ENCODE measurements at places on chromosomes 5 and 9.

- no peak for DNase-seq
These were observed 289.6 kb downstream of the DTWD2 start for GRCh38 chr5:118698774-118699173.

- no peak for DNase-seq
These were observed 39.1 kb downstream of the FBN2 start for GRCh38 chr5:128498844-128499455.

GRCh38 chr5:151157426-151158286 is at the start of gene ANXA6:
TSS of gene ANXA6 (minus strand) at chr5:151157779. CDS start at chr5:151147901, 9,878 bp downstream.
- peak; percentile 60 for DNase-seq

GRCh38 chr9:7828334-7828733 is 28.8 kb upstream of the DMAC1 start:
- DNase-seq: no peak

DNA sequence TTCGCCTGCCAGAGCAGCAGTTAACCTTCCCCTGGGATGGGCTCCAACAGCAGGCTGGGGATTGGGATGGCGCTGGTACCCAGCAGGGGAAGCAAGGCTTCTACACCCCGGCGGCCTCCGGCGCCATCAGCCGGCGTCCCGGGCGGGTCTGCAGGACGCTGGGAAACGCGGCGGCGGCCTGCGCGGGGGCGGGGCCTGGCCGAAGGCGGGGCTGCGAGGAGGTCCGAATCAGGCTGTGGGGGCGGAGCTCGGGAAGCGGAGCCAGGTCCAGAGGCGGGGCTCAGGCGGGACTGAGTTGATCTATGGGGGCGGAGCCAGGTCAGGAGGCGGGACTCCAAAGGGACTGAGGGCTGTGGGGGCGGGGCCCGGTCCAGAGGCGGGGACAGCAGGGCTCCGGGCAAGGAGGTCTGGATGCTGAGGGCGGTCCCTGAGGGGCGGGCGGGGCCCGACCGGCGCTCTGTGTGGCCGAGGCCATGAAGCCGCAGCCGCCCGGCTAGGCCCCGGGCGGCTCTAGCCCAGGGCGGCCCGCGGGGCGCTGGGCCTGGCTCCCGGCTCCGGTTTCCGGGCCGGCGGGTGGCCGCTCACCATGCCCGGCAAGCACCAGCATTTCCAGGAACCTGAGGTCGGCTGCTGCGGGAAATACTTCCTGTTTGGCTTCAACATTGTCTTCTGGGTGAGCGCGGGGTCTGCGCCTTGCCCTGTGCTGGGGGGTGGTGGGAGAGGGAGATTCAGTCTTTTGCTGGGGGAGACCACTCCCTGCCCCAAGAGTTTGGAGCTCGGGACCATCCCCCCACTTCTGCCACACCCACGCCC is at the start of gene TSPAN17:
TSPAN17 (plus strand) TSS at position 455 of the 813 bp plus-strand sequence; CDS start at position 587, 132 bp downstream.
- DNase-seq: peak; percentile 99

DNA sequence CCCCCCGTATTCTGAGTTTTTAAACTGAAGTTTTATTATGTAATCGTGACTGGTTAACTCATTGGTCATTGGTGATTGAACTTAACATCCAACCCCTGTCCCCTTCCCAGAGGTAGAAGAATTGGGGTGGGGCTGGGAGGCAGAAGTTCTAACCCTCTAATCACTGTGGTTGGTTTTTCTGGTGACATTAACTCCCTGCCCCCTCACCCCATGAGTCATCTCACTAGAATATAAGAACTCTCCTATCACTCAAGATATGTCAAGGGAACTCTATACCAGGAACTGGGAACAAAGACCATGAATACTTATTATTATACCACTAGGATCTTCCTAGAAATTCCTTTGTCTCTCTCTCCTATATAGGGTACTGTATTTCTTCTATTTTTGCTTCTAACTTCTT is 52.3 kb upstream of the CAVIN4 start:
- no peak for DNase-seq

DNA sequence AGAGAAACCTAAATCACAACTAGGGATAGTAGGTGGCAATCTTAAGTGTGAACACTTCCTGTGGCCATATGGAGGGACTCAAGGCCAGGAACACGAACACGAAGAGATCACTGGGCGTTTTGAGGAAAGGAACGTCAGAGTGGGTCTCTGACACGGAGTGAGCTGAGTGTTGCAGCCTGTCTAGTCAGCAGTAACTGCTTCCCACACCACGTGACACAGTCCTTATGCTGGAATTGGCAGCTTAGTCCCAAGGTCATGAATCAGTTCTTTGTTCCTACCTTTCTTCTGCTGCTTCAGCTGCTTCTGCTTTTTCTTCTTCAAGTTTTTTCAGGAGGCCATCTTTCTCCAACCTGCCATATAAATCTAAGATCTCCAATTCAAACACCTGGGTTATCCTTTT is 18.2 kb downstream of the SPACA9 start:
- DNase-seq: no peak

- no peak for DNase-seq
These were observed 26.2 kb downstream of the IRF1 start for GRCh38 chr5:132464156-132464939.

DNA sequence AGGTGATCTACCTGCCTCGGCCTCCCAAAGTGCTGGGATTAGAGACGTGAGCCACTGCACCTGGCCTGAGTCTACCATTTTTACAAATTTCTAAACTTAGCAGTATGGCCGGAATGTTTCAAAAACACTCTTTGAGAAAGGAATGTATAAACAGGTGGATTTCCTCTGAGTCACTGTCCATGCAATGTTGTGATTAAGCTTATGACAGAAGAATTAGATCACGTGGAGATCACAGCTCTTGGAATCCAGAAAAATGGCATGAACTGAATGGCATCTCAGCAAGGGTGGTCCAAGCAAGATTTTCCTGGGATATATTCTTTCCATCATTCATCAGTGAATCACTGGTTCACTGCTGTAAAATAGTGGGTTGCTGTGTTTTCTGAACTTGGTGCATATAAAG is 865.0 kb downstream of the PTPRD start:
- DNase-seq: no peak

GRCh38 chr5:74052441-74053221 is 426.6 kb downstream of the ARHGEF28 start:
- DNase-seq: no peak

GRCh38 chr9:89730715-89731114 is 125.9 kb downstream of the GADD45G start:
- no peak for DNase-seq

GRCh38 chr5:179817470-179817840 is 3.2 kb upstream of the SQSTM1 start:
- no peak for DNase-seq

GRCh38 chr5:173454361-173454735 is 126.1 kb upstream of the STC2 start:
- peak; percentile 20 for DNase-seq

- no peak for DNase-seq
These were observed 22.7 kb upstream of the UNC5A start for GRCh38 chr5:176787676-176788075.

- DNase-seq: no peak
These were observed 70.0 kb downstream of the SECISBP2 start for GRCh38 chr9:89388084-89388867.

GRCh38 chr5:65978251-65978650 is 51.9 kb downstream of the ERBIN start:
- DNase-seq: no peak

DNA sequence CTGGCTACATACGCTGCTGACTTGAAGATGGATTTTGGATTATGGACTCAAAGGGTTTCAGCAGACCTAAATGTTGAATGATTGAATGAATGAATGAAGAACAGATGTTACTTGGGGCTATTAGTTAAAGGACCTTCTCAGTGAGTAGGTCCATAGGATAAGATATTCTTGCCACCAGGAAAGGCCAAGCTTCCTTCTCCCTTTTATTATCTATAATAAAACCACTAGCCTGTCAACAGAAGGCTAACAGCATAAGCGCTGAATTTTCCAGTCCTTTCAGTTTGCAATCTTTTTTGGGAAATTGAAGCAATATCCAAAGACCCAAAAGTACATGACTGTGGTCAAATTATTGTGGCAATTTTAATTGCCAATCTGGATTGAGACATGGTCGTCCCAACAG is 113.3 kb downstream of the SV2C start:
- DNase-seq: no peak

GRCh38 chr5:159933531-159934485 is 17.5 kb downstream of the ADRA1B start:
- no peak for DNase-seq

DNA sequence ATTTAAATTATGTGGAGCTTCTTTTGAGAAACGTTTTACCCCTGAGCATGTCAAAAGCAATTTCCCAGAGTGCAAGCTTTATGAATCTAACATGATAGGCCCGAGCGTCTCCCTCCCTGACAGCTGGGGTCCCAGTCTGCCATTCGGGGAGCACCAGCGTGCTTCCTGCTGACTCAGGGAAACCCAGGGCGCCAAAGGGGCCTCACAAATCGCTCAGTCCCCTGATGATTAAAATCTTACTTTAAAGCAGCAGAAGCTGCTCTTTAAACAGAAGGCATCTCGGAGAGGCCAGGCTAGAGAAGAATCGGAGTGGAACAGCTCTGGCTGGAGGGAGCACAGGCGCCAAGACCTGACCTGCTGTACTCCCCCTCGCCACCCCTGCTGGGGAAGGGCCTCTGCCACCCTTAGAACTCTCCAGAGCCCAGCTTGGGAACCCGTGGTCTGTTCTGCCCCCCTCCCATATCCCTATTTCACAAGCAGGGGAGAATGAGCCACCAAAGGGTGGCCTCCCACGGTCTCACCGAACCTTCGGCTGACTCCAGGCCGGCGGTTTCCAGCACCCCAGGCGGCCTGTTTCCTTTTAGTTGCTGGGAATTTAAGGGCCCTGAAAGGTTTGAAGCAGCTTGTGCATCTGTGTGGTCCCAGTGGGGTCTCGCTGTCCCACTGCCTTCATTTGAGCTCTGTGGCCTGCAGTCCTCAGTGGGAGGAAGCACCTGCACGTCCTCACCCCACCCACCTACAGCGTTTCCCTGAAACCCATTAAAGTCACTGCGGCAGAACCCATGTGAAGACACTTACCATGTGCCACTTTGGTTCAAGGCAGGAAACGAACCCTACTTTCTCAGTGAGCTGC is 147.6 kb downstream of the COL23A1 start:
- no peak for DNase-seq

- no peak for DNase-seq
These were observed 18.7 kb downstream of the HSD17B4 start for GRCh38 chr5:119470851-119471451.

DNA sequence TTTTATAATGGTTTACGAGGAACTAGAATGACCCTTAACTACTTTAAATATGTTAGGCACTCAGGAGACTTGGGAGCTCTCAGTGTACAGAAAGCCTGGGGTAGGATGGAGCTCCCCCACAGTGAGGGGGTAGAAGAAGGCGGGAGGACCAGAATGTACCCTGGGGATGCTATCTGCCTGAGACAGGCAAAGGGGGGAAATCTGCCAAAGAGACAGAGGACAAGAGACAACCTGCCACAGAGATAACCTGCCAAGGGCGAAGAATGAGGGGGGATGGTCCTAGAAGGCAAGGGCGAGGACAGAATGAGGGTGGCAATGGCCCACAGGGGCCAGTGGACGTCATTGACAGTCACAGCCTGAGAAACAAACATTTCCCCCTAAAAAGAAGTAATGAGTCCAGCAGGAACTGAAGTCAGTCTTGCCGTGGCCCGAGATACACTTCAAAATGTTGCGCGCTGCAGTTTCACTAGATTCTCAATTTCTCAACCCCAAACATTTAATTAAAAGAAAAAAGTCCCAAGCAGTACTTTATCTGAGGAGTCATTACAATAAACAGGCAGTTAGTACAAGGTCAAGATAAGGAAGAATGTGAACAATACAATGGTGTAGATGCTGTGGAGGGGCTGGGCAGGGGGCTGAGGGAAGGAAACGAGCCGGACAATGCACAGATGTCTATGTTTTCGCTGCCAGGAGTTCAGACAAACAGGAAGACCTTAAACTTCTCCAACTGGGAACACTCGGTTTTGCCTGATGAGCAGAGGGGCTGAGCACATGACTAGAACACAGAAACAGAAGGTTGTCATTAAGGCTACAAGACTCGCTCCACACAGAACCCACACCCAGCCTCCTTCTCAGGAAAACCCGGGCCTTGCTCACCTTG is 125.0 kb downstream of the LHFPL2 start:
- DNase-seq: no peak

GRCh38 chr5:77498952-77499351 is 6.8 kb upstream of the WDR41 start:
- DNase-seq: no peak

GRCh38 chr5:60992871-60993270 is 47.9 kb downstream of the NDUFAF2 start:
- no peak for DNase-seq

GRCh38 chr9:71692337-71692736 is 76.0 kb downstream of the CEMIP2 start:
- DNase-seq: no peak

DNA sequence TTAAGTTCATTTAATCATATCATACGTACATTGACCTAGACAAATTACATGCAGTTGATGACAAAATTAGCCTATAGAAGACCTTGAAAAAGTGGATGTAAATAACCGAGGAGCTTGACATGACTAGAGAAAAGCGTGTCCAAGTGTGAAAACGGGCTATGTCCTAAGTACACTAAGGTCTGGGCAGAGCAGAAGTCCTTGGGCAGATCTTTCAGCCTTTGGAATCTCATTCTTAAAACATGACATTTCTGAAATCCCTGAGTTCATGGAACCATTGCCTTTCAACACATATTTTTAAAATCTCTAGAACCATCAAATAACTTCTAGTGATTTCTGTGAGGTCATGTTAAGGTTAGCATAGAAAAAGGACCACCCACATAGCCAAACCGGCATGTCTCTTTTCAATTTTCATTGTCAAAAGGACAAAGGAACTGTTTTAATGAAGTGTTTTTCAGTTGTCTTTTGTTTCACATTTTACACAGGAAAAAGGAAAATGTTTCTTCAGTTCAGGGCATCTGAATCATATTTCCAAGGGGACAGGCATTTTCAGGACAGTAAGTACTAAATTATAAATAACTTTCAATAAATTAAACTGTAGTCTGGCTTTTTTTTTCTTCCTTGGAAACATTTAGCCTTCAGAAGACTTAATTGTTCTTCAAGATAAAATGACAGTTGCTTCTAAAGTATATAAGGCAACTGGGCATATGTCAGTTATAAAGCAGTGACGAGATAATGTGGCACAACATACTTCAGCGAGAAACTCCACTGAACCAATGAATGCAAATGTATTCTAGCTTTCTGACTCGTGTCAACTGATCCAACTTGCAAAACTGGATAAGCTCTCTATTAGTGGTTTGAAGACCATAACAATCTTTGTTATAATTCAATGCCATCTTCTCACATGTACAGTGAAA is 416.8 kb downstream of the NFIB start:
- DNase-seq: no peak

- no peak for DNase-seq
These were observed 465.4 kb downstream of the RASEF start for GRCh38 chr9:82597241-82598203.

All from SW 1271 (cell line).